Activated CD4-positive, alpha-beta memory T cell treated with anti-CD3 and anti-CD28 coated beads for 36 hours (primary cell): ENCODE measurements at places on chromosomes 1 and 21. TPM values are rescaled to one million over a fixed set of nuclear protein-coding genes. Genes with fewer than 3 reads are reported as not detected.
A peak's percentile ranks its signal among the peaks of the same experiment; 100 is the strongest.

DNA sequence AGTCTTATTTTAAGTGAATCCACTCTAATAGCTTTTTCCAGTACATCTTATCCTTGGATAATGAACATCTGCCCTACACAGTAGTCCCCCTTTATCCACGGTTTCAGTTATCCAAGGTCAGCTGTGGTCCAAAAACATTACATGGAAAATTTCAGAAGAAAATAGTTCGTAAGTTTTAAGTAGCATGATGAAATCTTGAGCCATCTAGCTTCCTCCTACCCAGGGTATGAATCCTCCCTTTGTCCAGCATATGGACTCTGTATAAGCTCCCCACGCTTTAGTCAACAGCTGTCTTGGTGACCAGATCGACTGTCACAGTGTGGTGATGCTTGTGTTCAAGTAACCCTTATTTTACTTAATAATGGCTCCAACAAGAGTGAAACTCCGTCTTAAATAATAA, 2.6 kb downstream of the GLRX2 start:
- no peak overlapping the region for H3K27ac ChIP-seq
- H3K4me1 ChIP-seq = peaks cover 21% of the 10 kb centered on the region
- no peak overlapping the region for H3K4me3 ChIP-seq
- DNase-seq = no peak
- no peaks in the 10 kb centered on the region for H3K27me3 ChIP-seq

GRCh38 chr1:207251066-207251465, 70.4 kb upstream of the CD55 start:
- no peaks in the 10 kb centered on the region for H3K4me1 ChIP-seq
- H3K4me3 ChIP-seq = no peak overlapping the region
- H3K36me3 ChIP-seq = no peaks in the 10 kb centered on the region

- H3K4me1 ChIP-seq = peaks cover 25% of the 10 kb centered on the region
- H3K36me3 ChIP-seq = peaks cover 2% of the 10 kb centered on the region
- H3K27me3 ChIP-seq = no peaks in the 10 kb centered on the region
These were observed 791 bp upstream of the MAST2 start for GRCh38 chr1:45802343-45803298.

DNA sequence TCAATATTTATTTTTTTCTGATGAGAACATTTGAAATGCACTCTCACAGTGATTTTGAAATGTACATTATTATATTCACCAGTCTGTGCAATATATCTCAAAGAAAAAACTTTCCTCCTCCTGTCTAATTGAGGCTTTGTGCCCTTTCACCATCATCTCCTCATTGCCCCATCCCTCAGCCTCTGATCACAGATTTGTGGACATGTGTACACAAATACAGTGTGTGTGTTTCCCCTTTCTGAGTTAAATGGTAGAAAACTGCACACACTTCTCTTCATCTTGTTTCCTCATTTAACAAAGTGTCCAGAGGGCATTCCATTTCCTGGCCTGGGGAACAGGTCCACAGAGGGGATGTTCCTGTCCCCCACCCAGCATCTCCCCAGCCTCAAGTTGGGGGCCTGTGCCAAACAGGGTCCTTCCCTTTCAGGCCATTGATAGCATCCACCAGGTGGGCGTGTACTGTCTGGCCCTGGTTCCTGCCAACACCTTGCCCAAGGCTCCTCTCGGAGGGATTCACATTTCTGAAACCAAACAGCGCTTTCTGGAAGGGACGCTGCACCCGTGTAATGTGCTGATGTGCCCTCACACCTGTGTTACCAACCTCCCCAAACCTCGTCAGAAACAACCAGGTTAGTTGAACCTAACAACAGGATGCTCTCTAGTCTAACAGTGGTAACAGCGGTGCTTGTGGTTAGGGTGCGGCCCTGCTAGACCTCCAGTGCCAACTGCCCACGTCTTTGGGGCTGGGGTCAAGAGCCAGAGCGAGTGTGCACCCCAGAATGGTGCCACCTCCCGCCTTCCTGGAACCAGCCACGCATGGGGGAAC, 54.6 kb downstream of the S100B start:
- peaks cover 19% of the 10 kb centered on the region for H3K36me3 ChIP-seq
- H3K4me1 ChIP-seq = peaks cover 39% of the 10 kb centered on the region
- H3K4me3 ChIP-seq = no peak overlapping the region
- peak; percentile 49 for DNase-seq

GRCh38 chr1:55870106-55870505, 654.9 kb upstream of the USP24 start:
- peaks cover 2% of the 10 kb centered on the region for H3K27me3 ChIP-seq
- no peaks in the 10 kb centered on the region for H3K4me1 ChIP-seq
- no peak overlapping the region for H3K4me3 ChIP-seq
- H3K27ac ChIP-seq = no peak overlapping the region

DNA sequence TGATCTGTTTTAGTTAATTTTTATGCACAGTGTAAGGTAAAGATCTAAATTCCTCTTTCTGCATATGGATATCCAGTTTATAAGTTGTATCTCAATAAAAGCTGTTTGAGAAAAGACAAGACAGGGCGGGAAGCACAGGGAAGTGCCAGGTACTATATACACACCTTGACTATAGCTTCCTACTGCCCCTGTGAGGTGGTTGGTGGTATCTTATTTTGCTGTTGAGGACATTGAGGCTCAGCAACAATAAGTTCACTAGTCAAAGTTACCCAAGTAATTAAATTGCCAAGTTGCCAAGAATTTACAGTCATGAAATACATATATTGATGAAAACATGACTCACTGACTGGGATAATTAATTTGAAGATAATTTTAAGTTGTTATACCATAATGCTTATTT, 109.1 kb downstream of the CD247 start:
- peaks cover 31% of the 10 kb centered on the region for H3K36me3 ChIP-seq
- H3K4me1 ChIP-seq = peaks cover 22% of the 10 kb centered on the region
- H3K27me3 ChIP-seq = no peaks in the 10 kb centered on the region
- no peak for DNase-seq

DNA sequence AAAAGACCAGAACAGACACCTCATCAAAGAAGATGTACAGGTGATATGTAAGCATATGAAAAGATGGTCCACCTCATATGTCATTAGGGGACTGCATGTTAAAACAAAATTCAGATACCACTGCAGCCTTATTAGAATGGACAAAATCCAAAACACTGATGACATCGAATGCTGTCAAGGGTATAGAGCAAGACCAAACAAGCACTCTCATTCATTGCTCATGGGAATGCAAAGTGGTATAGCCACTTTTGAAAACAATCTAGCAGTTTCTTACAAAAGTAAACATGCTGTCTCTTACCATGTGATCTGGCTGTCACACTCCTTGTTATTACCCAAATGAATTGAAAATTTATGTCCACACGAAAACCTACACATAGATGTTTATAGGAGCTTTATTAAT, 426.6 kb upstream of the ESRRG start:
- H3K36me3 ChIP-seq = no peaks in the 10 kb centered on the region
- DNase-seq = no peak
- no peak overlapping the region for H3K4me3 ChIP-seq

DNA sequence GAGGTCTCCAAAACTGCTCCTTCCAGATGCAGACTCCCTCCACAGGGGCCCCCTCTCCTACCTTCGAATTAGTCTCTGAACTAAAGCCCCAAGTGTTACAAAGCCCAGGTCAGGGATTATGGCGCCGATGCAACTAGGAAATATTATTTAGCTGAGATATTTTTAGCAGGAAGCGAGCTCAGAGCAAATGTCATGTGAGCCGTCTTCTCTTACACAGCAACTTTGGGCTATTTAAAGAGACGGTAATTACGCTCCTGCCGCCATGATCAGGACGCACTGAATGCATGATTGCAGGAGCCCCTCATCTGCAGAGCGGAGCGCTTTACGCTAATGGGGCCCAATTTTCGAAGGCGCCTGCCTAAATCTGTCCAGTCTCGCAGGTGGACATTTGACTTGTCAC, 55.3 kb upstream of the TARDBP start:
- H3K4me1 ChIP-seq = no peaks in the 10 kb centered on the region
- H3K36me3 ChIP-seq = no peaks in the 10 kb centered on the region
- no peak overlapping the region for H3K4me3 ChIP-seq
- H3K27me3 ChIP-seq = peaks cover 7% of the 10 kb centered on the region

GRCh38 chr1:55928576-55928975, 650.8 kb downstream of the PLPP3 start:
- H3K4me3 ChIP-seq = no peak overlapping the region
- no peak overlapping the region for H3K27ac ChIP-seq
- H3K27me3 ChIP-seq = peaks cover 5% of the 10 kb centered on the region
- H3K4me1 ChIP-seq = no peaks in the 10 kb centered on the region

- peaks cover 4% of the 10 kb centered on the region for H3K36me3 ChIP-seq
- DNase-seq = peak; percentile 32
- peak overlapping the region; percentile 3 for H3K4me3 ChIP-seq
- H3K4me1 ChIP-seq = peaks cover 19% of the 10 kb centered on the region
These were observed 33.2 kb upstream of the FAM163A start for GRCh38 chr1:179709841-179710329.

DNA sequence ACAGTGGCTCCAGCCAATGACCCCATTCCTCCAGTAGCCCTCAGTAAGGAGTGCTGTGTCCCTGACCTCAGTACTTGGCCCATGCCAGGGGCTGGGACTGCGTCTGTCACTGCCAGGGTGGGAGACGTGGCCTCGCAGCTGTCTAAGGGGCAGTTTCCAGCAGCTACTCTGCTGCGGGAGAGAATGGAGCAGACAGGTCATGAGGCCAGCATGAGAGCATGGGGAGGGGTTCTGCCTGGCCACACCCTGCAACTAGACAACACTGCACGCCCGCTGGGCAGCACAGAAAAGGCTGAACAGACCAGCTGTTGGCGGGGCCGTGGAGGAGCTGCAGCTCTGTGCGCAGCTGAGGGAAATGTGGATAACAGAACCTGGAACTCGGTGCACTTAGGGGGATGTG, 91.6 kb upstream of the COL6A1 start:
- no peak overlapping the region for H3K4me3 ChIP-seq
- H3K4me1 ChIP-seq = peaks cover 81% of the 10 kb centered on the region
- no peaks in the 10 kb centered on the region for H3K36me3 ChIP-seq
- no peaks in the 10 kb centered on the region for H3K27me3 ChIP-seq
- no peak for DNase-seq

DNA sequence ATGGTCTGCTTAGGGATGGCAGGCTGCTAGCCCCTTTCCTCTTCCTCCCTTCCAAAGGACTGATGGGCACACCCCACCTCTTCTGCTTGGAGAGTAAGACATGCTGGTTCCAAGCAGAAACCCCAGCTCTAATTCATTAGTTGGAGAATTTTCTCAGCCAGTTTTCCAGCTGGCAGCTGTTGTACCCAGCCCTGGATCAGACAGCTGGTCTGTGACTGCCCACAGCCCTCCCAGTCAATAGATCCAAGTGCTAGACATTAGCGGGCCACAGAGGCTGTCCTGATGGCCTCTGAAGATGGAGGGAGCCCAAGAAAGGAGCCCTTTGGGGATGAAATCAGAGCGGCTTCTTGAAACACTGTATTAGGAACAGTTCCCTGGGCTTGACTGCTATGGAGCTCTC, 35.8 kb downstream of the ACOT11 start:
- no peak overlapping the region for H3K27ac ChIP-seq
- DNase-seq = no peak
- H3K36me3 ChIP-seq = no peaks in the 10 kb centered on the region
- H3K27me3 ChIP-seq = no peaks in the 10 kb centered on the region
- H3K4me1 ChIP-seq = no peaks in the 10 kb centered on the region

DNA sequence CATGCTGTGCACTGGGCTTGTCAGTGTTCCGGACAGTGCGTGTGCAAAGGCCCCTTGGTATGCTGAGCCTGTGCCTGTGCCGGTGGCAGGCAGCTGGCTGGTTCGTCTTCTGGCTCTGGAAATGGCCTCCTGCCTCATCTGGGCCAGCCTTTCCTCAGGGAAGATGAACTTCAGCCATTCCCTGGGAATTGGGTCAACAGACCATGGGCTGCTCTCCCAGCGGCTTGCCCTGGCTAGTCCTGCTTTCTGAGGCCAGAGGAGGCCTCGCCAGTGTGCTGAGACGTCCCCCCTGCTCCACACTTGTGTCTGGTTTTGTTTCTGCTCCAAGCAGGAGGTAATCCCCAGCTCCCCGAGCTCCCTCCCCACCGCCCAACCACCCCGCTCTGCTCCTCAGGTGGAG, 32.6 kb upstream of the RD3 start:
- peaks cover 10% of the 10 kb centered on the region for H3K4me1 ChIP-seq
- H3K27me3 ChIP-seq = peaks cover under 1% of the 10 kb centered on the region
- no peaks in the 10 kb centered on the region for H3K36me3 ChIP-seq
- H3K27ac ChIP-seq = no peak overlapping the region
- H3K4me3 ChIP-seq = no peak overlapping the region

GRCh38 chr1:45607404-45608074, 16.3 kb downstream of the CCDC17 start:
- peak overlapping the region; percentile 44 for H3K27ac ChIP-seq
- H3K4me1 ChIP-seq = peaks cover 21% of the 10 kb centered on the region
- DNase-seq = no peak
- H3K27me3 ChIP-seq = no peaks in the 10 kb centered on the region
- H3K4me3 ChIP-seq = no peak overlapping the region
- peaks cover 50% of the 10 kb centered on the region for H3K36me3 ChIP-seq

DNA sequence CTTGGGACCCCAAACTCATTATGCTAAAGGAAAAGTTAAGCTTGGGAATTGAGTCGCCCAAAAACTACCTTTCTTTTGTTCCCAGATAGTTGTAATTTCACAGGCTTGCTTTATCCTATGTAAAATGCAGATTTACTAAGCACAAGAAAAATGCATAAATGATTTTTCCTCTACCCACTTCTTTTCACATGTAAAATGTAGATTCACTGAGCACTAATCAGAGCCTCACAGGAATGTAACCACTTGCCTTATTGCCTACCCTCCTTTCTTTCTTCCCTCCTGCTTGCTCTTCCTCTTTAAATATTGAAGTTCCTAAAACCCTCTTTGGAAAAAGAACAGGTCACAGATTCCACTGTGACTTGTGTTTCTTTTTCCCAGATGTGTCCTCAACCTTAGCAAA, 18.3 kb downstream of the CAPN8 start:
- H3K36me3 ChIP-seq = no peaks in the 10 kb centered on the region
- no peak overlapping the region for H3K4me3 ChIP-seq
- DNase-seq = no peak
- no peak overlapping the region for H3K27ac ChIP-seq
- H3K27me3 ChIP-seq = peaks cover 4% of the 10 kb centered on the region

Gene POMGNT1
- total RNA-seq = 43.6 TPM

Gene IBA57
- 3.8 TPM for total RNA-seq

Gene CD1E
- not detected for total RNA-seq

Gene UMODL1
- total RNA-seq = not detected

Gene ZNF687
- total RNA-seq = 27.1 TPM

Gene CDC20
- 155 TPM for total RNA-seq

Gene ERICH3
- not detected for total RNA-seq
